Aorta (tissue), 5 donors: ENCODE measurements at places on chromosomes 7 and 10. TPM values are rescaled to one million over a fixed set of nuclear protein-coding genes. Genes with fewer than 3 reads are reported as not detected.

GRCh38 chr7:91557789-91558404, 293.7 kb downstream of the FZD1 start:
- no peak for DNase-seq

- DNase-seq = no peak
Measured at GRCh38 chr10:66836057-66836456, 89.8 kb upstream of the LRRTM3 start.

GRCh38 chr10:31011017-31011664, 20.5 kb downstream of the ZNF438 start:
- no peak for DNase-seq

Gene AGAP6
- 12.7 TPM for total RNA-seq

Gene TMEM140
- 32.4 TPM for total RNA-seq
